COR-L47 (cell line): ENCODE measurements at places on chromosomes 7 and 10.

DNA sequence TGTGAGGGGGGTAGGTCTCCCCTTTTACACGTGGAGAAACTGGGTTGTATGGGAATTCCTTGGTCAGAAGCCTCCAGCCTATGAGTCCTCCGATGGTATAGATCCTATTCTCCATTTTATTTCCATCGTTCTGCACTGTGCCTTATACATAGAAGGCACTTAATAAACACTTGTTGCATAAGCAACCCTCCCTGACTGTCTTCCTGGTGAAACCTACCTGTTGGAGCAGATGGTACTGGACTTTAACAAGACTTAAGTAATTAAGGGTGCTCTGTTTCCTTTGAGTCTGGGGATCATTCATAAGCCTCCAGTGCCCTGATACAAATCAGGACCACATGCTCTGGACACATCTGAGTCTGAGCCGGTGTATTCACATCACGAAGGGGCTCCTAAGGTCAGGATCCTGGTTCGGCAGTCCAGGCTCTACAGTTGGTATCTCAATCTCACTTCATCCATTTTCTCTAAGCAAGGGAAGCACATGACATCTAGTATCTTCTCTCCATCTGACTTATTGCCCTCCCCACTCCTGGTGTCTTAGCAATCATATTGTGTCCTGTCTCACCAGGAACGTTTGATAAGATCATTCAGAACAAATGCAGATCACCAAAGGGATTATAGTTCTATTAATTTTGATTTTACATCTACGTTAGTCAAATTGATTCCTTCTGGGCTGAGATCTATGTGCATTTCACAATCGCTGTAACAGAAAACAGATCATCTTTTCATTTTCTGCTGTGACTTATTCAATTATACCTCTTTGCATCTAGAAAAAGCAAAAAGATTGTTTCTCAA is 22.8 kb upstream of the EZH2 start:
- no peak for DNase-seq

DNA sequence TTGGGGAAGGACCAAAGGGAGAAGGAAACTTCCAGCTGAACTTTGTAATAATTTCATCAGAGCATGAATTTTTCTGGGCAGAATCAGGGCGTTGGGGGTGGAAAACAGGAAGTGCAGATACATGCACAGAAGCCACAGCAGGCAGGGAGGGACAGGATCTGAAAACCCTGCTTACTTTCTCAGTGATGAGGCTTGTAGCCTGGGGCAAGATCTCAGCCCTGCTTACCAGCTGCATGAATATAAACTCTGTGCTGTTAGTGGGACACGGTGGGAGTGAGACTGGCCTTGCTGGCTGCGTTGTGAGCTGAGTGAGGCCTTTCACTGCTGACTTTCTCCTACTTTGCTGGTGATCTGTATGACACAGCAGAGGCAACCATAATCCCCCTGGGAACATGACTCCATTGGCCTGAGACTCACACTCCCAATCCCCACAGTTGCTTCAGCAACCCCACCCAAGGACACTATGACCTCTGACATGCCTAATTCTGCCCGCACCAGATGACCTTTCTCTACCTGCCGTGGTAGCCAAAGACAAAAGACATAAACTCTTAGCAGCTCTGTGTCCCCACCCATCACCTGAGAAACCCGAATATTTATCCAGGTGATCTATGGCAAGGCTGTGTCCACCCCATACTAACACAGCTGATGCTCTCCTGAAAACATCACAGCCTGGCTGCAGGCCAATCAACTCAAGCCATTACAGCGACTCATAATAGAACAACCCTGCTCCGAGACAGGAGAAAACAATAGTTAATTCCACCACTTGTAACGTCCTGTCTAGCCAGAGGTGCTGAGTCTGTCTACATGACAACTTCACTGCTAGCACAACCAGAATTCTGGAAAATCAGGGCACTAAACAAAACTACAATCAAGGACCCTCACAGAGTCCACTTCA is 190.7 kb upstream of the CHRM2 start:
- no peak for DNase-seq

DNA sequence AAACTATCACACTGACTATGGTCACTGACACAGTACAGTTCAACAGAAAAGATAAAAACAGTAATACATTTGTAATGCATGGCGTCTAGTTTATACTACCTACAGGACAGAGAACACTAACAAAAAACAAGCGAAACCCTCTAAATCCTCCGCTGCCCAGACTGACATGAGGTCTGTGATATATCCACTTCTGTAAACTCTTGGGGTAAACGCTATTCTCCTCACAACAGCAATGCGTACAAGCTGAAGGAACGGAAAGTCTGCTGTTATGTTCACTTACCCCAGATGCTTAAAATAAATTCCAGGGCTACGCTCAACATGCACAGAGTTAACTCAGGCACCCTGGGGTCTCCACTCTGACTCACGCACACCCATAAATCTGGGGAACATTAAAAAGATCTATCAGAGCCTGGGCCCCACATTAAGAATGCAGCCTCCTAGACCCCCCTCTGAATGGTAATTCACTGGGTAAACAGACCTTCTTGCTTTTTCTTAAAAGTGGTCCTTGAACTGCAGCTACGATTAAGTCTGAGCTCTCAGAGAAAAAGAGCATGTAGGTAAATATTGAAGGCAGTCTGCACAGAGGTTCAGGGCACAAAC is 105.6 kb downstream of the CTBP2 start:
- no peak for DNase-seq

- no peak for DNase-seq
These were observed 554 bp downstream of the CSGALNACT2 start for GRCh38 chr10:43138757-43139241.

DNA sequence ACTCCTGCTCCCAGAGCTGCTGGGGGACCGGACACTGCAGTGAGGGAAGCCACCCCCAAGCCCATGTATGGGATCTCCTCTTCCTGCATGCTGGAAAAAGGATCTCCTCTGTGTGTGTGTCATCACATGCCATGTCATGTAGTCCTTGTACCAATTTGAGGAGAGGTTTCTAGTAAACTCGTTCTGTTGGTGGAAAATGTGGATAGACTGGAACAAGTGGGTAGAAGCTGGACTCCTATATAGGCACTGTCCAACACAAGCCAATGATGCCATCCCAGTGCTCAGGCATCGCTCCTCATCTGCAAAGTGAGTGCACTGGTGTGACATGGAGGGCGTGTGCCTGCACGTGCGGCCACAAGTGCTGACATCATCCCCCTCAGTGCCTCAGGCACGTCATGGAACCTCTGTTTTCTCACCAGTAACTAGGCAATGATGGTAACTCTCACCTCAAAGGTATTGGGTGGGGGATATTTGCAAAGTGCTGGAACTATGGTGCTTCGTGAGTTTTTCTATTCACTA is 19.3 kb downstream of the MYO1G start:
- no peak for DNase-seq

GRCh38 chr10:126931544-126931943 is 26.3 kb downstream of the DOCK1 start:
- DNase-seq = no peak

DNA sequence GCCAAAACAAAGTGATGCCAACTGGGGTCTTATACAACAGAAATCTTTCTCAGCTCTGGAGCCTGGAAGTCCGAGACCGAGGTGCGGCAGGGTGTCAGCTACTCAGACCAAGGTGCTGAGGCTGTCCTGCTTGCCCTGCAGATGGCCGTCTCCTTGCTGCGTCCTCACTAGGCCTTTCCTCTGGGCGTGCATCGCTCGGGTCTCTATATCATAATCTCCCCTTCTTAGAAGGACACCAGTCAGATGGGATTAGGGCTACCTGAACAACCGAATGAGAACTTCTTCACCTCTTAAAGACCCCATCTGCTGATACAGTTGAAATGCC is 244.7 kb downstream of the EBF3 start:
- DNase-seq = no peak

GRCh38 chr7:46747869-46748576 is 827.0 kb upstream of the IGFBP3 start:
- DNase-seq = no peak

DNA sequence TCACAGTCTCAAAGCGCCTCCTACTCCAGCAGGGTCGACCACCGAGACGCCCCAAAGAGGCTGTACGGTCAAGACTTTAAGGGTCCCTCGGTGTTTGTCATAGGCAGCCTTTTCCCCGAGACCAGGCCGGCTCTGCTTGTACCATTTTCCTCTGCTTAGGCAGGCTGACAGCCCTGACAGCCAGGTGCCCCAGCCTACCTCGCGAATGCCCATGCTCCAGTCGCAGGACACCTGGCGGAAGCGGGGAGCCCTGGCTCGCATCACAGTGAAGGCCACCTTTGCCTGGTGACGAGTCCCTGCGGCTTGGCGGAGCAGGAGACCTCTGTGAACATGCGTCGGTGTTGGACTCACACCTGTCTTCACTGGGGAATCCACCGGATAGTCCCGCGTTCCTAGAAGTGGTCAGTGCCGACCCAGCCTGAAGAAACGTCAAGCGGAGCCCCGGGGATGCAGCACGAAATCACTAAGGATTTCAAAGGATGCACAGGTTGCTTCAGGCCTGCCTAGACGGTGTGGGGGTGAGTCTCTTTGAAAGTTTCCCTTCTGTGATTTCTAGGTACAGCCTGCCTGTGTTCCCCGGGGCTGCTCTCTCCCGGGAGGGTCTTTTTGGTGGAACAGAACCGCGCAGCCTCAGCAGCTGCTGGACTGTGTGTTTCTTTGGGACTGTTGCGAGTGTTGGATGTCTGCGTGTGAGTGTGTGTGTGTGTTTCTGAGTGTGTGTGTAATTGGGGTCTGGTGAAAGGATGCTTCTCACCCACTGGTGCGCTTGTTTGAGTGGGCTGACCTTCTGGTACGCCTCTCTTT is 30.5 kb upstream of the ZNF273 start:
- DNase-seq = no peak

GRCh38 chr7:116777651-116778281 is 84.6 kb upstream of the CAPZA2 start:
- DNase-seq = no peak

GRCh38 chr10:128530301-128530700 is 404.1 kb upstream of the MKI67 start:
- no peak for DNase-seq

GRCh38 chr10:93091960-93092359 is 18.3 kb downstream of the CYP26A1 start:
- no peak for DNase-seq

- DNase-seq = no peak
These were observed 204.3 kb downstream of the ANK3 start for GRCh38 chr10:60185421-60185820.

GRCh38 chr10:110409926-110410325 is 87.8 kb upstream of the DUSP5 start:
- no peak for DNase-seq

- no peak for DNase-seq
These were observed 614 bp upstream of the IFIT2 start for GRCh38 chr10:89301232-89301631.

DNA sequence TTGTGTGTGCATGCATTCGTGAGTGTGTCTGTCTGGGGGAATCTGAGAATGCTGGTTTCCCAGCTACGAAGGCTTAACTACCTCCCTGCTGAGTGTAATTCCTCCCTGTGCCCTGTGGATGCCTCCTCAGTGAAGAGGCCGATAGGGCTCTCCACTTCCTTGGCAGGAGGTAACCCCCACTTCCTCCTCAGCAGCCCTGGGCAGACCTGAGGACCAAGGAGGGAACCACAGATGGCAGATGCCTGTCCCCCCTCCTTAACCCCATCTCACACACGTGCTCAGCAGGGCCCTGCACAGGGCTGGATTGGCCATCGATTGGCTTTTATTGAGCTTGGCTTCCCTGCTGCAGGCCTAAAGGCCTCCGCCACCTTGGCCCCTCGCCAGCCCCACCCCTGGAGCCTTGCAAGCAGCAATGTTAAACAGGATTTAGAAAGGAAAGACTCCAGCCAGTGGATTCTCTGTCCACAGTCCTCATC is 45.6 kb upstream of the LRRC4 start:
- peak; percentile 54 for DNase-seq

GRCh38 chr10:62113680-62114079 is 155.0 kb downstream of the RTKN2 start:
- DNase-seq = no peak

- DNase-seq = no peak
These were observed 205.8 kb downstream of the HECW1 start for GRCh38 chr7:43318188-43318770.

DNA sequence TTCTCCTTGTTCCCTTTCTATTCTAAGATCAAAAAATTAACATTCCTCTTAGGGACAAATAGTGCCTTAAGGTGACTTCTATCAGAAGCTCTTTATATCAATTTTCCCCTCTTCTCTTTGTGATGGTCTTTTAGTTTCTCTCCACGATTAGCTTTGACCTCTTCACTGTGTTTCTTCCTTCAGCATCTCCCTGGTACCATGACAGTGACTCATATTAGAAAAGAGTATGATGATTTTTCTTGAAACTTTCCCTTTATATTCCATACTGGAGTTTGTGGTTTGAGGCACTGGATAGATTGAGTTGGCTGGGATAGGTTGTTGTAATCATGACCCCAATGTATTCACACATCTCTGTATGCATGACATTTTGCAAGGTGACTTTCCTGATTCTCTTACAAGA is 335.6 kb upstream of the GLI3 start:
- DNase-seq = no peak

DNA sequence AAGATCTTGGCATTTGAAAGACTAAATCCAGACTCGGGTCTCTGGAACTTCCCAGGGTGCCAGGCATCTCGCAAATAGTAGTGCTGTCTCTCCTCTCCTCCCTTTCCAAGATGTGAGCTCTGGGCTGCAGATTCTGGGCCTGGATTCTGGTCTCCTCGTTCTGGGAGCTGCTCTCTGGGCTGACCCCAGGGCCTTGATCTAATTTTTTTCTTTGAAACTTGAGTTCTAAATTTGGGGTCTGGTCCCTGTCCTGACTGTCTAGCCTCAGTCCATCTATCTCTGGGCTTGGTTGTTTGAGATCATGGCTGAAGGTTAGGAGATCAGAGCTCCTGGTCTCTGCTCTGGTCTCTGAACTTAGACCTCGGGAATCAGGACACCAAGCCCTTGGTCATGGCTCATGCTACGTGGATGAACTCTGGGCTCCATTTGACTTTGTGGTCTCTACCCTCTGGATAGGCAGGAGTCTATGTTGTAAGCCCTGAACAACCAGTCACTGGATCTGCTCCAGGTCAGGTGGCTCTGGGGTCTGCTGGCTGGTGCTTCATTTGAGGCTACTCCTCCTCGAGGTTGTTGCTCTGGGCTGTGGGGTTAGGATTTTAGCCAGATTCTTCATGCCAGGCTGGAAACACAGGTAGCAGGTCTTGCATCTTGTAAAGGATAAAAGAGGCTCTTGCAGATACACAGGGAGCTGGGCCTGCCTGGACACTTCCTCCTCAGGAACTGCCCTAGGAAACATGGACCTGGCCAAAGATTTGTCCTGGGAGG is 8.0 kb upstream of the MBL2 start:
- no peak for DNase-seq

DNA sequence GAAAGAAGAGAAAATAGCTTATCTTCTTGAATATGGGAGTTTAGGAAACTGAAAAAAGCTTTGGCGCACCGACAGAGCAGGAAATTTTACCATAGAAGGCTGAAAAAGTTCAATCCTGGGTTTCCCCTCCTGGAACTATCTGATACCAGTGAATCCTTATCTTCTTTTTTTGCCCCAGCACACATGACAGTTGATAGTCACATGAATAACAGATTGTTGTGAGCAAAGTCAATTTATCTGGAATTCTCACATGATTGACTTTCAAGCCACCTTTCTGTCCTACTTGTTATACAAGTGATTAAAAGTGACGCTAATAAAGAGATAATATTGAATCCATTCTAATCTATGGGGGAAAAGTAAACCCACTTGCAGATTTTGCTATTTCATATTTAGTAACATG is 365.8 kb upstream of the NPVF start:
- no peak for DNase-seq
